ENCODE measurements at places on chromosomes 16 and 17. TPM values are rescaled to one million over a fixed set of nuclear protein-coding genes. Genes with fewer than 3 reads are reported as not detected.

DNA sequence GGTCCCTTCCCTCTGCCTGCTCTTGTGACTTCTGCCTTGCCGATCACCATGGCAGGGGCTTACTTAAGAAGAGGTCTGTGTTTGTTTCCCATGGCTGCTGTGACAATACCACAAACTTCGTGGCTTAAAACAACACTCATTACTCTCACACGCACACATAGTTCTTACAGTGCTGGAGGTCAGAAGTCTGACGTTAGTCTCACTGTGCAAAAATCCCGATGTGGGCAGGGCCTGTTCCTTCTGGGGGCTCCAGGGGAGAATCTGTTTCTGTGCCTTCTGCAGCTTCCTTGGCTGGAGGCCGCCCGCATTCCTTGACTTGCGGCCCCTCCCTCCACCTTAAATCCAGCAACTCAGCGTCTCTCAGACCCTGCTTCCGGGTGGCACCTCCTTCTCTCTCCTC is 249.2 kb upstream of the GSE1 start:
- H3K27me3 ChIP-seq = no peaks in the 10 kb centered on the region
- H3K36me3 ChIP-seq = no peaks in the 10 kb centered on the region
- peak overlapping the region; percentile 20 for H3K4me3 ChIP-seq
- no peak for DNase-seq
- peaks cover 75% of the 10 kb centered on the region for H3K4me1 ChIP-seq
- peak overlapping the region; percentile 95 for H3K27ac ChIP-seq

GRCh38 chr17:3813171-3813570 is 12.2 kb upstream of the ITGAE start:
- H3K27me3 ChIP-seq = no peaks in the 10 kb centered on the region
- H3K4me1 ChIP-seq = no peaks in the 10 kb centered on the region
- H3K27ac ChIP-seq = no peak overlapping the region
- no peak for DNase-seq
- no peak overlapping the region for H3K4me3 ChIP-seq
- H3K36me3 ChIP-seq = peaks cover 56% of the 10 kb centered on the region

GRCh38 chr17:75571197-75571884 is 16.3 kb upstream of the MYO15B start:
- H3K4me1 ChIP-seq = no peaks in the 10 kb centered on the region
- no peak overlapping the region for H3K27ac ChIP-seq
- no peak for DNase-seq
- no peaks in the 10 kb centered on the region for H3K36me3 ChIP-seq
- peaks cover 3% of the 10 kb centered on the region for H3K27me3 ChIP-seq

GRCh38 chr17:62163847-62164246 is 98.8 kb upstream of the MED13 start:
- peaks cover 3% of the 10 kb centered on the region for H3K27me3 ChIP-seq
- no peak overlapping the region for H3K27ac ChIP-seq
- DNase-seq = no peak
- peaks cover 28% of the 10 kb centered on the region for H3K4me1 ChIP-seq

Gene FTO
- total RNA-seq = 108 TPM

DNA sequence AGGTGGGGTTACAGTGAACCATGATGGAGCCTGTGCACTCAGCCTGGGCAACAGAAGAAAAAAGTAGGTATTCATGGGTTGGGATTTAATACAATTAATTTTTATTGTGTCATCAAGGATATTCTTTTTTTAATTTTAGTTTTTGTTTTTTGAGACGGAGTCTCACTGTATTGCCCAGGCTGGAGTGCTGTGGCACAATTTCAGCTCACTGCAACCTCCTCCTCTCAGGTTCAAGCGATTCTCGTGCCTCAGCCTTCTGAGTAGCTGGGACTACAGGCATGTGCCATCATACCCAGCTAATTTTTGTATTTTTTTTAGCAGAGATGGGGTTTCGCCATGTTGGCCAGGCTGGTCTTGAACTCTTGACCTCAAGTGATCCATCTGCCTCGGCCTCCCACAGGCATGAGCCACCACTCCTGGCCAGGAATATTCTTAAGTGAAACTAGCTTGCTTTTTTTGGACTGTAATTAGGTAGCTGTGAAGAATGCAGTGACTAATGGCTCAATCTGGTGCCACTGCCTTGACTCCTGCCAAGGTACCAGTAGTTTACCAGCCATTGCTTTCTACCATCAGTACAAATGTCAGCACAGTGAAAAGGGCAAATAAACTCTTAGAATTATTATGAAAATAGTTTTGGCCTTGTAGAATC is 4.8 kb downstream of the PPM1D start:
- peaks cover 38% of the 10 kb centered on the region for H3K4me1 ChIP-seq
- H3K4me3 ChIP-seq = no peak overlapping the region
- H3K27ac ChIP-seq = peak overlapping the region; percentile 23
- DNase-seq = no peak

GRCh38 chr16:12291989-12292759 is 315.6 kb downstream of the SNX29 start:
- H3K4me3 ChIP-seq = no peak overlapping the region
- H3K36me3 ChIP-seq = peaks cover 3% of the 10 kb centered on the region
- H3K27ac ChIP-seq = no peak overlapping the region
- DNase-seq = no peak

- H3K36me3 ChIP-seq = no peaks in the 10 kb centered on the region
- no peaks in the 10 kb centered on the region for H3K4me1 ChIP-seq
- H3K4me3 ChIP-seq = no peak overlapping the region
- H3K27ac ChIP-seq = no peak overlapping the region
- H3K27me3 ChIP-seq = peaks cover 33% of the 10 kb centered on the region
Measured at GRCh38 chr17:66858226-66859083, 23.5 kb downstream of the CACNG5 start.

DNA sequence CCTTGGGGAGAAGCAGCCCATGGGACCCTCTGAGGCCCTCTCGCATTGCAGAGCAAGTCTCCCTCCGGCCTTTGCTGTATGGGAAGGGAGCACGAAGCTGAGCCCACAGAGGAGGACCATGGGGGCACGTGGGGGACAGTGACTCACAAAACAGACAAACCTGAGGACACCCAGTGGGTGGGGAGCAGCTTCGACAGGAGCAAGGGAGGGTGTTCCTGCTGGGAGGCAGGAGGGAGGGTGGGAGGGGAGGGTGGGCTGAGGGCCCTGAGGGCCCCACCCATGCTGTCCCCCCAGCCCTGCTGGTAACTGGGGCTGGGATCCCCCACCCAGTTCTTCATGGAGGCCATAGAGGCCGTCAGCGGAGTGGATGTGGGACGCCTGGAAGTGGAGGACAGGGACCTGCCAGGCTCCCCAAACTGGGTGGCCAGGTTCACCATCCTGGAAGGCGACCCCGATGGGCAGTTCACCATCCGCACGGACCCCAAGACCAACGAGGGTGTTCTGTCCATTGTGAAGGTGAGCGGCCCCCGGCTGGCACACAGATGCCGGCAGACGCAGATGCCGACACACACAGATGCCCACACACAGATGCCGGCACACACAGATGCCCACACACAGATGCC is 12.5 kb downstream of the SLC22A31 start:
- no peaks in the 10 kb centered on the region for H3K36me3 ChIP-seq
- H3K4me1 ChIP-seq = no peaks in the 10 kb centered on the region
- no peak for DNase-seq
- H3K27me3 ChIP-seq = no peaks in the 10 kb centered on the region
- no peak overlapping the region for H3K4me3 ChIP-seq

GRCh38 chr17:63277629-63278028 is 168.5 kb downstream of the CYB561 start:
- peaks cover 52% of the 10 kb centered on the region for H3K4me1 ChIP-seq
- H3K4me3 ChIP-seq = no peak overlapping the region
- DNase-seq = no peak
- H3K36me3 ChIP-seq = peaks cover under 1% of the 10 kb centered on the region
- H3K27ac ChIP-seq = no peak overlapping the region

- H3K36me3 ChIP-seq = peaks cover 30% of the 10 kb centered on the region
- DNase-seq = peak; percentile 83
- H3K4me1 ChIP-seq = peaks cover 22% of the 10 kb centered on the region
- no peak overlapping the region for H3K27ac ChIP-seq
- H3K27me3 ChIP-seq = no peaks in the 10 kb centered on the region
Measured at GRCh38 chr16:50313596-50314478, 47.5 kb downstream of the ADCY7 start.

Gene ORMDL3
- 60.5 TPM for total RNA-seq

- peaks cover 37% of the 10 kb centered on the region for H3K4me1 ChIP-seq
- H3K4me3 ChIP-seq = no peak overlapping the region
- DNase-seq = no peak
- no peaks in the 10 kb centered on the region for H3K27me3 ChIP-seq
- H3K27ac ChIP-seq = no peak overlapping the region
Measured at GRCh38 chr16:65181071-65181561, 59.3 kb upstream of the CDH11 start.

- DNase-seq = no peak
- H3K27ac ChIP-seq = no peak overlapping the region
- H3K4me3 ChIP-seq = no peak overlapping the region
- H3K27me3 ChIP-seq = no peaks in the 10 kb centered on the region
- peaks cover 45% of the 10 kb centered on the region for H3K4me1 ChIP-seq
- H3K36me3 ChIP-seq = peaks cover 15% of the 10 kb centered on the region
Measured at GRCh38 chr17:78409191-78409928, 30.9 kb downstream of the PGS1 start.

Gene RARA
- total RNA-seq = 65.2 TPM

GRCh38 chr16:29987371-29988085 is 7.9 kb downstream of the HIRIP3 start:
- no peak overlapping the region for H3K27ac ChIP-seq
- H3K4me1 ChIP-seq = no peaks in the 10 kb centered on the region
- H3K27me3 ChIP-seq = no peaks in the 10 kb centered on the region

DNA sequence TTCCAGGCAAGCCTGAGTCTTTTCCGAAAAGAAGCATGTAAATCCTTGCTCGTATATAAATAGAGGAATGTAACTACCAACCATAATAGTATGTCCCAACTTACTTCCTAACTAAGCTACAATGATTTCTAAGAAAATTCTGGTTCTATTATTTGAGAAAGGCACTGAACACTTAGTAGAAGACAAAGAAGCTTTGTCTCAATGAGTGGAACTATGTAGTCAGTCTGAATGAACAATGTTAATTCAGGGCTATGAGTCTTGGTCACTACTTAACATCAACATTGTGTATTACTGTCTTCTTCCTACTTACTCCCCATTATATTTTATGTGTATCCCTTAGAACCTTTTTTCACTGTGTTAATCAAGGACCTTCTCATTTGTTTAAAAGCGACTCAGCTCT is 206.0 kb downstream of the CYB561 start:
- DNase-seq = no peak
- no peaks in the 10 kb centered on the region for H3K4me1 ChIP-seq
- no peak overlapping the region for H3K27ac ChIP-seq
- H3K27me3 ChIP-seq = no peaks in the 10 kb centered on the region

GRCh38 chr17:82865274-82865673 is 25.5 kb upstream of the ZNF750 start:
- H3K27me3 ChIP-seq = no peaks in the 10 kb centered on the region
- H3K4me1 ChIP-seq = peaks cover 52% of the 10 kb centered on the region
- DNase-seq = no peak
- H3K27ac ChIP-seq = peak overlapping the region; percentile 54
- no peak overlapping the region for H3K4me3 ChIP-seq

GRCh38 chr17:55152236-55152635 is 112.5 kb upstream of the HLF start:
- H3K27ac ChIP-seq = no peak overlapping the region
- H3K36me3 ChIP-seq = peaks cover 5% of the 10 kb centered on the region
- H3K27me3 ChIP-seq = no peaks in the 10 kb centered on the region
- H3K4me3 ChIP-seq = no peak overlapping the region
- no peak for DNase-seq

GRCh38 chr16:47236716-47237115 is 93.0 kb upstream of the NETO2 start:
- peaks cover 24% of the 10 kb centered on the region for H3K4me1 ChIP-seq
- peaks cover 22% of the 10 kb centered on the region for H3K36me3 ChIP-seq
- DNase-seq = no peak
- H3K27ac ChIP-seq = no peak overlapping the region

Gene CACNA1G
- total RNA-seq = 0.11 TPM

Gene TEKT1
- not detected for total RNA-seq

GRCh38 chr17:72978593-72979218 is 113.8 kb downstream of the SLC39A11 start:
- H3K27me3 ChIP-seq = no peaks in the 10 kb centered on the region
- H3K4me1 ChIP-seq = peaks cover 41% of the 10 kb centered on the region
- no peak overlapping the region for H3K4me3 ChIP-seq
- DNase-seq = no peak
- H3K36me3 ChIP-seq = peaks cover 5% of the 10 kb centered on the region
- peak overlapping the region; percentile 96 for H3K27ac ChIP-seq

Gene GCGR
- total RNA-seq = not detected

Gene DDX28
- 7.5 TPM for total RNA-seq

DNA sequence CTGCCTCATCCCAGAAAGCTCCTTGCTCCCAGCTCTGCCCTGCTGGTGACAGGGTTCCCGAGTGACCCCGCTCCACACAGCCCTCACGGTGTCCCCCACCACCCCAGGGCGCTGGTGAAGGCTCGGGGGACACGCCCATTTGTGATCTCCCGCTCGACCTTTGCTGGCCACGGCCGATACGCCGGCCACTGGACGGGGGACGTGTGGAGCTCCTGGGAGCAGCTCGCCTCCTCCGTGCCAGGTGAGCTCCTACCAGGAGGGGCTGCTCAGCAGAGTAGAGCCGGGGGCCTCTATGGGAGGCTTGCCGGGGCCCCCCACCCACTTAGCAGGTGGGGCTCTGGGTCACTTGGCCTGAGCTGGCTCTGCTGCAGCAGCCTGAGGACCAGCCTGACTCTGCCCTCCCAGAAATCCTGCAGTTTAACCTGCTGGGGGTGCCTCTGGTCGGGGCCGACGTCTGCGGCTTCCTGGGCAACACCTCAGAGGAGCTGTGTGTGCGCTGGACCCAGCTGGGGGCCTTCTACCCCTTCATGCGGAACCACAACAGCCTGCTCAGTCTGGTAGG is 11.2 kb downstream of the GAA start:
- H3K4me3 ChIP-seq = no peak overlapping the region
- H3K4me1 ChIP-seq = no peaks in the 10 kb centered on the region
- H3K27me3 ChIP-seq = peaks cover 11% of the 10 kb centered on the region
- no peak for DNase-seq
- peaks cover 6% of the 10 kb centered on the region for H3K36me3 ChIP-seq
- H3K27ac ChIP-seq = no peak overlapping the region

DNA sequence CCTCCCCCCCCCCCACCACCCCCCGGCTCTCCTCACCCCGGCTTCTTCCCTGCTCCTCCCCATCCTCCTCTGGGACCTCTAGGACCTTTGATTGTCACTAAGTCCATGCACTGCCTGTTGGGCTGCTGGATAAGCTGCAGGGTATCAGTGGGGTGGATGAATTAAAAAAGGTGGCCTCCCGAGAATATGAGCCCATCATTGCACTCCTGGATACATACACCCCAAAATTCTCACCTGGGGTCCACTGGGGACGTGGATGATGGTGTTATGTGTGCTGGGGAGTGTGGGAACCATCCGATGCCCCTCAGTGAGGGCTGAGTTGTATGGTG is 88.8 kb downstream of the IRF8 start:
- no peaks in the 10 kb centered on the region for H3K4me1 ChIP-seq
- no peaks in the 10 kb centered on the region for H3K36me3 ChIP-seq
- H3K27ac ChIP-seq = no peak overlapping the region
- no peak for DNase-seq
- peaks cover 39% of the 10 kb centered on the region for H3K27me3 ChIP-seq
- H3K4me3 ChIP-seq = no peak overlapping the region

Data from osteocyte (in vitro differentiated cells).